ENCODE measurements at places on chromosomes 5 and 9.

GRCh38 chr5:92665506-92665905 lies 915.5 kb downstream of the NR2F1-AS1 start:
- no peak for DNase-seq

DNA sequence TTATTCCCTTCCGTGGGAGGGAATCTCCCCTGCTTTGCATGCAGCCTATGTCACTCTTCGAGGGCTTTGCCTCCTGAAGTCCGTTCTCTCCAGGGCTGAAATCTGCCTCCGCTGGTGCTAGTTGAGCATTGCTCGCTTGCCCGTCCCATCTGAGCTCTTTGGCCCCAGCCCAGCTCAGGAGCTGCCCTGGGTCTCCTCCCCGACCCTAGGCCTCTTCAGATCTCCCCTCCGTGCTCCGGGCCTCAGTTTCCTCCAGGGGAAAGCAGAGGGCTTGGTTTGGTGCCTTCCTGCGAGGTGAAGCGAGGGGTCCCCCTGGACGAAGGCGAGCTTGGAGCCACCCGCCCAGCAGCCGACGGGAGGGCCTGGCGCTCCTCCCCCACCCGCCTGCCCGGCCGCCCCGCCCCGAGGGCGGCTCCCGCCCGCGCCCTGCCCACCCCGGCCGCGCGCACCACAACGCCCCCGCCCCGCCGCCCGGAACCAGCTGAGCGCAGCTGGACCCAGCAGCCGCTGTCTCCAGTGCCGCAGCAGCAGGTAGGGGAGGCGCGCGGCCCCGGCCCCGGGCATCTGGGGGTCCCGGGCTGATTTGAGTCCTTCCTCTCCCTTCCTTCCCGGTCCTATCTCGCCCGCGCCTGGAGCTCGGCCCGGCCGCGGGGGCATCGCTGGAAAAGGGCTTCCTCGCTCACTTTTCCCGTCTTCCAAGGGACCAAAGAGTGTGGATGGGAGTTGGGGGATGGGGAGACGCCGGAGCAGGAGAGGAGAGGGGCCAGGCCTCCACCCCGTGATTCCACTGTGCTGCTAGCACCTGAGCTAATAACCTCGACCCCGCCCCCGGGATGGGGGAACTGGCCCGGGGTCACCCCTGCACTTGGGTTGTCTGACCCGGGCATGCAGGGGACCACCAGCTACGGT lies at the start of gene GSN:
Gene GSN, plus strand, starts transcription at position 474 of the 909 bp plus-strand sequence. CDS start 33,810 bp downstream, outside the sequence.
- peak; percentile 86 for DNase-seq

DNA sequence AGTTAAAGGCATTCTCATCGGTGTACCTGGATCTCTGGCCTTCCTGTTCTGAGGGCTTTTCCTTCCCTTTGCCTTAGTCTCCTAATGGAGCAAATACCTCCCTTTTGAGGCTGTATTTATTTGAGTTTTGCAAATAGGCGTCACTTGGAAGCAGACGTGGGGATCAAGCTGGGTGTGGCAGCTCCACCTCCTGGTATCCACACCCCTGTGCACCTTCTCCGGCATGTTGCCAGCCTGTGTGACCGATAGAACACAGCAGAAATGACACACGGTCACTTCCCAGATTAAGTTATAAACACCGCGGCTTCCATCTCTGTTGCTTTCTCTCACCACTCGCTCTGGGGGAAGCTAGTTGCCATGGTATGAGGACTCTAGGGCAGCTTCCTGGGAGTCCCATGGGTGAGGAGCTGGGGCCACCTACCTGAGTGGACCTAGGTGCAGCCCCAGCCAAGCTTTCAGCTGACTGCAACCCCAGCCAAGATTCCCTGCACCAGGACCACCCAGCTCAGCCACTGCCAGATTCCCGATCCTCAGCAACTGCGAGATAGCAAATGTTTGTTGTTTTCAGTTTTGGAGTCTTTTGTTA lies 214.4 kb upstream of the MVB12B start:
- DNase-seq, result peak; percentile 22

DNA sequence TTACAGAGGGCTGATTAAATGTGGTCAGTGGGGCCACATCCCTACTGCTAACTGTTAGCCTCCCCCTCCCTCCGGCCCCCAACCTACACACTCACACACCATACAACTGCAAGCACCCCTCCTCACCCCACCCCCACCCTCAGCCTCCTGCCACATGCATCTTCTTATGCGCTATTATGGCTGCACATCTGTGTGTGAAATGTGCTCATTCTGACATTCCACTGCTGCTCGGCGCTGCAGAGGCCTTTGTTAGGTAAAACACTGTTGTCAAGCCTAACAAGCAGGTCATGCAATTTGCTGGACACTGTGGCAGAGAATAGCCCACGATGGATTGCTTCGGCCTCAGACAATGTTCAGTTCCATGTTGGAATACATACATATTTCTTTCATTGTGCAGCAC lies 173.6 kb downstream of the NR2F1-AS1 start:
- no peak for DNase-seq

- no peak for DNase-seq
These were observed 14.0 kb downstream of the PRKAA1 start for GRCh38 chr5:40784027-40784653.

GRCh38 chr9:112048924-112049691 lies 126.0 kb downstream of the SUSD1 start:
- no peak for DNase-seq

GRCh38 chr5:105924366-105924765 lies 1746.4 kb downstream of the EFNA5 start:
- no peak for DNase-seq

GRCh38 chr5:9661316-9662015 lies 31.3 kb upstream of the TAS2R1 start:
- no peak for DNase-seq
